ENCODE measurements at places on chromosomes 4 and X.

GRCh38 chr4:94571715-94572114 lies 120.0 kb downstream of the PDLIM5 start:
- no peak for DNase-seq

- DNase-seq, result no peak
Measured at GRCh38 chrX:7045238-7045955, 102.1 kb upstream of the STS start.

DNA sequence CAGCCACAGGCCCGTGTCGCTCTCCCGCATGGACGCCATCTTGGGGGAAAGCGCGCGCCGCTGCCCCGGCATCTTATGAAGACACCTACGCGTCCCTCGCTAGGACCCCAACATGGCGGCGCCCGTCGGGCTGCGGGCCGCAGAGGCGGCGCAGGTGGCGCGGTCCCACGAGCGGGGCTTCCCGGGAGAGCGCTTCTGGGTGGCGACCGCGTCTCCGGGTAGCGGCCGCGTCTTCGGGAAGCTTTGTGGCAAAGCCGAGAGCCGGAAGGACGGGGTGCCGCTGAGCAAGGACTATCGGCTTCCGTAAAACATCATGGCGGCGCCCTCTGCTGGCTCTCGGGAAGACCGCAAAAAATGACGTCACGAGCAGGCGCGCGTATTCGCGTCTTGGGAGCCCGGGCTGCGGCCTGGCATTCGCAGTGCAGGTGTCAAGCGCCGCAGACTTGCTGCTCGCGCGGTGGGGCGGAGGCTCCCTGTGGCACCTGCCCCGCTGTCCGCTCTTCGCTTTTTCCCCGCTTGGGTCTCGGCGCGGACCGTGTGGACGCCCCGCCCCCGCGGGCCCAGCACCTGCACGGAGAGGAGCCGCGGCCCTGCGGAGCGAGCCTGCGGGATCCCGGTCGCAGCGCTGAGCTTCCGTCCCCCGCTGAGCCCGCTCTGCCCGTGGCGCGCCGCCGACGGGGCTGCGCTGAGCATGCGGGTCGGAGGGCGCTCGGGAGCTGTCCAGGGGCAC lies at the start of gene NELFA:
Gene NELFA (minus strand): TSS at position 54 of the 730 bp plus-strand sequence. CDS start 15 bp downstream, at position 39.
- DNase-seq, result peak; percentile 81

GRCh38 chr4:206054-206453 lies 81.8 kb downstream of the ZNF718 start:
- no peak for DNase-seq

GRCh38 chr4:27514711-27515110 lies 654.1 kb downstream of the STIM2 start:
- DNase-seq, result no peak

DNA sequence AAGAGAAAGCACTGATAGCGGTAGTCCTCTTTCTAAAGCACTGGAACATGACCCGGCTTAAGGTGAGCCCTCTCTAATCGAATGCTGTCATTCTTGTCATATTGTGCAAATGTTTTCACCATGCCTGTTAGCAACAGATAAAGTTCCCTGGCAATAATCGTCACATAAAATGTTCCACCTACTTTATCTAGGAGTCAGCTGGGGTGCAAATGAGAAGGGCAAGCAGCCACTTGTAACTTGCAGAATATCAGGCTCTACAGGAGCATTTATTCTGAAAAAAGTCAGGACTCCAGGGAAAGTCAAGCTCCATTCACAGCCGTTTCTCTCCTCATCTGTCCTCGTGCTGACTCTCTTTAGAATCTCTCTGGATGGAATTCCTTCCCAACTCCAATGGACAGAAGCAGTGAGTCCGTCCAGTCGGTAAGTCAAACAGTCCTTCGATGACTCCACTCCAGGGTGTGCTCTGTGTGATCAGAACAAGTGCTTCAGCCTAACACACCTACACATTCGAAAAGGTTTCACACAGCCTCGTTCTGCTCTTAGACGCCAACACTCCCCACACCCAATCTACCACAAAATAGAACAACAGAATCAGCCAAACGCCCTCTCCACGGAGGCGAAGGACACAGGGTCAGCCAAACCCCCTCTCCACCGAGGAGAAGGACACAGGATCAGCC lies 101.7 kb upstream of the FRG1 start:
- no peak for DNase-seq

DNA sequence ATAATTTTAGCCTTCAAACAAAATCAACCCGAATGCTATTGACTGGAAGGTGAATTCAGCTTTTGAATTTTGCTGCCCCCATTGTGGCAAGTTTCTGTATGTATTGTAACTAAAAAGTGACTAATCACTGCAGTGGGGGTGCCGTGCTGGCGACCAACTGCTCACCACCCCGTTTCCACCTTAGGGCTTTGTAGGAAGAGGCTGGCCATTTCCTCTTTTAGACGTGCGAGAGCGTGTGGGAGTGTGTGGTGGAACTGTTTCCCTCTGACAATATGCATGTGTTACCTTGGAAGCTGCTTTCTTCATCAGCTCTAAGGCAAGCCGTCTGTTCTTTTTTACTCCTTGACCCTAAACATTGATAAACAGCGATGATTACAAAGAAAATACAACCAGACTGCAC lies 78.8 kb downstream of the SEL1L3 start:
- DNase-seq, result no peak

DNA sequence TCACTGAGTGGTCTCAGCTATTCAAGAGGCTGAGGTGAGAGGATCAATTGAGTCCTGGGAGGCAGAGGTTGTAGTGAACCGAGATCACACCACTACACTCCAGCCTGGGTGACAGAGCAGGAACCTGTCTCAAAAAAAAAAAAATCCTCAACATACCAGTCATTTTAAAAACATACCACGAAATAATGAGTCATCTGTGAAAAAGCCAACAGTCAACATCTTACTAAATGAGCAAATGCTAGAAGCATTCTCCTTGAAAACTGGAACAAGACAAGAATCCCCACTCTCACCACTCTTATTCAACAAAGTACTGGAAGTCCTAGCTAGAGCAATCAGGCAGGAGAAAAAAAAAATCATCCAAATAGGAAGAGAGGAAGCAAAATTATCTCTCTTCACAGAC lies 104.0 kb upstream of the ARHGEF9 start:
- no peak for DNase-seq

Data from NCI-H510A treated with DMSO at 0.1 percent for 48 hours (cell line).